ENCODE measurements at places on chromosomes 6 and 20.

- no peak for DNase-seq
These were observed 2.8 kb downstream of the CDC25B start for GRCh38 chr20:3798908-3799248.

- DNase-seq, result no peak
These were observed 289.7 kb downstream of the HTR1B start for GRCh38 chr6:77173472-77174074.

GRCh38 chr6:161443848-161444247 lies 170.0 kb upstream of the AGPAT4 start:
- DNase-seq, result no peak

GRCh38 chr6:297571-298232 lies 5.4 kb downstream of the DUSP22 start:
- no peak for DNase-seq

GRCh38 chr6:95629551-95629950 lies 52.2 kb downstream of the MANEA start:
- no peak for DNase-seq

GRCh38 chr6:164911873-164912580 lies 397.4 kb downstream of the C6orf118 start:
- DNase-seq, result no peak

DNA sequence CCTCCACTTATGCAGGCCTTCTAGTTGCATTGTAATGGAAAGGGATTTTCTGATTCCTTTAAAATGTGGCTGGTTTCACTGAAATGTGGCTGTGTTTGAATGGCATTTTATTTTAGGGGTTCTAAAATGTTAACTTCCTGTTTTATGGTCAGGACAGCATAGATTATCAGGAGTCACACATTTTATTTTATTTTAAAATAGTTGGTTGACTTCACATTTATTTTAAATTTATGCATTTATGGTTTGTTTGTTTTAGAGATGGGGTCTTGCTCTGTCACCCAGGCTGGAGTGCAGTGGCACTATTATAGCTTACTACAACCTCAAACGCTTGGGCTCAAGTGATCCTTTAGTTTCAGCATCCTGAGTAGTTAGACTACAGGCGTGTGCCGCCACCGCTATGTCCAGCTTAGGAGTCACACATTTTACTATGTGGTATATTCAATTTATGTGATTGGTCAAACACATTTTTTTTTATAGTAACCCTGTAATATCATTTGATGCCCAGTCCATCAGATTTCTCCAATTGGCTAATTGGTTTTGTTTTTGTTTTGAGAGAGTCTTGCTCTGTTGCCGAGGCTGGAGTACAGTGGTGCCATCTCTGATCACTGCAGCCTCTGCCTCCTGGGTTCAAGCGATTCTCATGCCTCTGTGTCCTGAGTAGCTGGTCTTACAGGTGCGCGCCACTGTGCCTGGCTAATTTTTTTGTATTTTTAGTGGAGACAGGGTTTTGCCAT lies 2.3 kb downstream of the DTD1 start:
- no peak for DNase-seq

DNA sequence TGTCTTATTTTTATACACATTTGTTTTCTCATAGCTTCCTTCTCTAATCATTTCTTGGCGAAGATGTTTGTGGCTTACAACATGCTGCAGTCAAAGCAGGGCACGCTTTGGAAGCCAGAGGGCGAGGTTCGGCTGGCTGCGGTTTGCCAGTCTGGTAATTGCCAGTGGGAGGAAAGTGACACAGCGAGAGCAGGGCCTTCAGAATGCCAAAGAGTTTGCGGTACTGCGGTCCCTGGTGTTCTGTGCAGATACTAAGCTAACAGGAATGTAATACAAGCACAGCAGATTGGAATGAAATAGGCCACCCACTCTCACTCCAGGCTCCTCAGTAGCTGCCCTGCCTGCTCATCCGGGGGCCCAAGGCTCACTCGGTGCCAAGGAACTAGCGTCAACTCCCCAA lies 58.7 kb upstream of the TGM3 start:
- DNase-seq, result peak; percentile 18

DNA sequence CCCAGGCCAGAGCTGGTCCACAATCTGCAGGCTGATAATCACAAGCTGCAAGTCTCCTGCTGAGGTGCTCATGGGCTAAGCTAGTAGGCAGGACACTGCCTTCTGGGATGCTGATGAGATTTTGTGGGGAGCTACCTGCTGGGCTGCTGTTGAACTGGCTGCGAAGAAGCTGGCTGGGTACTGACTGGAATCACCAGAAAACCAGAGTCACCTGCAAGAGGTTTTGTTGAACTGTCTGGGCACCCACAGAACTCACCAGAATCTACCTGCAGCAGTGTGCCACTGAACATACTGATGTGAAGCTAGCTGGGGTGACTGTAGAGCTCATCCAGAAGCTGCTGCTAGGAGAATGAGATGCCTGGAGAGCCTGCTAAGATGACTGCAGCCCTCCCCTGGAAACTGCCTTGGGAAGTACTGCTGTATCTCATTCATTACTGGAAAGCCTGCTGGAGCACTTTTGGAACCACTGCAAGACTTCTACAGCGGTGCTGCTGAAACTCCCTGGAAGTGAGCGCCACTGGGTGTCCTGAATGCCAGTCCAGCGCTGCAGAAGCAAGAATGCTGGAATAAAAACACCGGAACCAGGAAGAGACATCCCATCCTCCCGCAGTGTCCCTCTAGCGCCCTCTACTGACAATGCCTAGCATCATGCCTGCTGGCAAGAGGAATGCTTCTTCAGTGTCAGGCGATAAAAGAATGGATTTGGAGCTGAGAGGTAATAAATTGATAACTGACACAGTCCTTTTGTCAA lies 64.9 kb upstream of the ARHGAP18 start:
- DNase-seq, result peak; percentile 74

- no peak for DNase-seq
These were observed 2.4 kb upstream of the SYTL3 start for GRCh38 chr6:158647501-158647900.

GRCh38 chr20:40892642-40893041 lies 136.0 kb upstream of the TOP1 start:
- DNase-seq, result no peak

- DNase-seq, result no peak
These were observed 23.7 kb upstream of the KIF16B start for GRCh38 chr20:16596991-16597390.

- no peak for DNase-seq
These were observed 33.2 kb upstream of the SULF2 start for GRCh38 chr20:47818466-47818865.

DNA sequence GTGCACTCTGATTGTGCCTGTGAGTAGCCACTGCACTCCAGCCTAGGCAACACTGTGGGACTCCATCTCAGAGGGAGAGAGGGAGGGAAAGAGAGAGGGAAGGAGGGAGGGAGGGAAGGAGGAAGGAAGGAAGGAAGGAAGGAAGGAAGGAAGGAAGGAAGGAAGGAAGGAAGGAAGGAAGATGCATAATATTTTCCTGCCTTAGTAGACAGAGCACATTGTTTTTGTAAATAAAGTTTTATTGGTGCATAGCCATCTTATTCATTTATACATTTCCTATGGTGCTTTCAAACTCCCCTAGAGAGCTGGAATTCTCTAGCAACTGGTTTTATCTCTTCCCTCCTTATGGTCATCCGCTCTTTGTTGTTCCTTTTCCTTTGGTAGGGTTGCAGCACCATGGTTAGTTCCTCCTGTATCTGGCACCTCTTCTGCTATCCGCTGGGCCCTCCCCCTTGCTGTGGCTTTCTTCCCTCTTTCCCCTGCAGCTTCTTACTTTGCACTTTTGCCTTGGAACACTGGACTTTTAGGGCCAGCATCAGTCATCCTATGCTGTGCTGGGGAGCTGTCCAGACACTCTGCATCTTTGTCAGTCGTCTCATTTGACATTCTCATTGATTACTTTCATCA lies 20.2 kb downstream of the GPR6 start:
- no peak for DNase-seq

GRCh38 chr20:37915800-37916570 lies 13.1 kb downstream of the VSTM2L start:
- DNase-seq, result no peak

GRCh38 chr6:91097364-91097763 lies 510.5 kb upstream of the MAP3K7 start:
- DNase-seq, result peak; percentile 51

DNA sequence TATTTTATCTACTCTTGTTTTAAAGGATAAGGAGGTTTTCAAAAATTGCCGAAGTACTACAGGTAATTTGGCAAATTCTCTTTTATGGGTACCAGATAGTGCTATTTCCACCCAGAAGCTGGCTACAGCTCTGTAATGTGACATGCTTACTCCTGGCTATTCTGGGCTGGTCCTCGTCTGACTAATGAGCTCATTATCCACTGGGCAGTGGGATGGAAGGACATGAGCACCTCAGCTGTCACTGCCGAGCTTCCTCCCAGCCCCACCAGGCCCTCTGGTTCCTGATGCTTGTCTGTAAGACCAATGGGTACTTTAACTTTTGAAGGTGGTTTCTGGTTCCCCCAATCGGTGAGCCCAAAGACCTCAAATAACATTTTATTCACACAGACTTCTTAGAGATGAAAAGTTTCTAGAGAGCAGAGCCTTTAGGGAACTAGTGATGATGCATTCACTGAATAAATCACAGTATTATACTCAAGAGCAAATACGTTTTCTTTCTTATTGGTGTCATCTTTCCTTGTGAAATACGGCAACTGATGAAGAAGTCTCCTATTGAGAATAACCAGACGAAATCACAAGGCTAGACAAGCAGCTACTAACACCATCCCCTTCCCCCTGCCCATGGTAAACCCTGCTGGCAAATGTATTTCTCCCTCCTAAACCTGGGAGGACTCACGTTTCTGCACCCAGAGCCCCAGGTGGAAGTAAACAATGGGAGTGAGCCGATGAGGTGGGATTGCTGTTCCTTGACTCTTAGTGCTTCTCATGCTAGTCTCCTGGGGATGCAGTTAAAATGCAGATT lies 80.8 kb downstream of the SLC22A3 start:
- no peak for DNase-seq

DNA sequence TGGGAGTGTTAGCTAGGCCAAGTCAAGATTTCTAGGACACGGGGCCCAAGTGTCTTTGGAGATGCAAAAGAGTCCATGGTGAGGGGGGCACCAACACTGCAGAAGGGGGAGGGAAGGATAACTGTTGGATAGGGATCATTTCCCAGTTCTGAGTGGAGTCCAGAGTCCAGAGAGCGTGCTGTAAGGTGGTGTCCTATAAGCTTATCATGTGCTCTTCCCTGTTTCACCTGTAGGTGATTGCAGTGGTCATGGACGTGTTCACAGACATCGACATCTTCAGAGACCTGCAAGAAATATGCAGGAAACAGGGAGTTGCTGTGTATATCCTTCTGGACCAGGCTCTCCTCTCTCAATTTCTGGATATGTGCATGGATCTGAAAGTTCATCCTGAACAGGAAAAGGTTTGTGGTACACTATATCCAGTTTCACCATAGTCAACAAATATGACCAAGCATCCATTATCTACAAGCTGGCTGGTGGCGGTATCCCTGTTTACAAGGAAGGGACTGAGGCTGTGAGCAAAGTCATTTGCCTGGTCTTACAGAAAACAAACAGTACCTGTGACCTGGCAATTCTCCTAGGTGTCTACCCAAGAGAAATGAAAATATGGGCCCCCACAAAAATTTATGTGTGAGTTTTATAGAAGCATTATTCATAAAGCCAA lies 15.6 kb downstream of the FAM83D start:
- DNase-seq, result no peak

- DNase-seq, result no peak
These were observed 45.1 kb downstream of the OR2B6 start for GRCh38 chr6:28002161-28002560.

- DNase-seq, result no peak
These were observed 19.7 kb upstream of the TLDC2 start for GRCh38 chr20:36856195-36856594.

- no peak for DNase-seq
These were observed 637.4 kb downstream of the CD109 start for GRCh38 chr6:74333406-74333805.

- DNase-seq, result no peak
These were observed 101.6 kb upstream of the FRMD1 start for GRCh38 chr6:168180548-168181011.
